Ecto neural progenitor cell (in vitro differentiated cells): ENCODE measurements at places on chromosomes 2 and 18.

DNA sequence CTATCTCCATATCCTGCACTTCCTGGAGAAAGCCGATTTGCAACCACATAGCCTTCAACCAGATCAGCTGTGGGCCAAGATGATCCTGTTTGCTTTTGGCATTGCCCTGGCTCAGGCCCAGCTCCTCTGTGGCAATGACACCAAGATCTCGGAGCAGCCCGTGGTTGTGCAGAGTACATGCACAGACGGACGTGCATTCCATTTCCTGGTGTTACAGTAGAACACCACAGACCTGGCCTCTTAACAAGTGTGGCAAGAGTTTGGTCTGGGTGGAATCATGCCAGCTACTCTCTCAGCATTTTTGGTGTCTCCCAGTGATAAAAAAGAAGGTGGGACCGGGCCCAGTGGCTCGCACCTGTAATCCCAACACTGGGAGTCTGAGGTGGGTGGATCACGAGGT lies 20.0 kb downstream of the MALT1 start:
- DNase-seq = no peak

- no peak for DNase-seq
Measured at GRCh38 chr2:196987649-196988364, 61.3 kb upstream of the PGAP1 start.

GRCh38 chr2:29223851-29224692 lies 108.9 kb downstream of the CLIP4 start:
- DNase-seq = no peak

- no peak for DNase-seq
Measured at GRCh38 chr18:68219872-68220271, 495.0 kb downstream of the TMX3 start.

GRCh38 chr2:220275454-220275853 lies 648.0 kb downstream of the SLC4A3 start:
- DNase-seq = no peak

DNA sequence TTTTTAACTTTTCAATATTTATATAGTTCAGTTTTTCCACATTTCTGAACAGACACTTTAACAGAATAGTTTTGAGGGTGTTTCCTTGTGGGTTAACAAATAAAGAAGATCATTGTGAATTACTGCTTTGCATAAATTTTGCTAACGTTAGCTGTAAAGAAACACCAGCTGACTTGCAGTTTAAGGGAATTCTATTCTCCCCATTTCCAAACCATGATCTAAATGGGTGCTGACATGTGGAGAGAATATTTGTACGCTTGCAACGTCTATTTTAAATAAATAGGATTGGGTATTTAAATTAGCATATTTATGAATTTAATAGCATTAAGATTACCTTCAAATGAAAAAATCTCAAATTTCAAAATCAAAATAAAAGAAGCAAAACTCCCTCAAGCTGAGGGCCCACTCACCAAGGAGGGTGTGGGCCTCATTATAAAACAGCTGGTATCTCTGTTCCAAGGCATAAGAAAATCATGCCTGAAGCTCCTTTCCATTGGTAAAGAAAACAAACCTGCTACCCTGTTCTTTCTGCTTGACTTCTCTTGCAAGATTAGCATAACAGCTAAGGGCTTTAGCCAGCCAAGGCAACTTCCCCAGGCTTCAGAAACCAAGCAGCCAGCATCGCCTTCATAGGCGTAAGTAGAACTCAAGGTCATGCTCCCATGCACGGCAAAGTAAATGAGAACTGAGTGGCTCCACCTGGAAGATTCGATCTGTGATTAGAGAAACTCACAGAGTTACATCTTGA lies 3.2 kb downstream of the MRO start:
- no peak for DNase-seq

DNA sequence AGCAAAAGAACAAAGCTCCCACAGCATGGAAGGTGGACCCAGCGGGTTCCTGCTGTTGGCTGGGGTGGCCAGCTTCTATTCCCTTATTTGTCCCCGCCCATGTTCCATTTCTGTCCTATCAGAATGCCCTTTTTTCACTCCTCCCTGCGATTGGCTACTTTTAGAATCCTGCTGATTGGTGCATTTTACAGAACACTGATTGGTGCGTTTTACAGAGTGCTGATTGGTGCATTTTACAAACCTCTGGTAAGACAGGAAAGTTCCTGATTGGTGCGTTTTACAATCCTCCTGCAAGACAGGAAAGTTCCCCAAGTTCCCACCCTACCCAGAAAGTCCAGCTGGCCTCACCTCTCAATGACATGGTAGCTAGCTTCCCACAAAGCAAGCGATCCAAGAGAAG lies 40.2 kb upstream of the UGP2 start:
- DNase-seq = no peak

DNA sequence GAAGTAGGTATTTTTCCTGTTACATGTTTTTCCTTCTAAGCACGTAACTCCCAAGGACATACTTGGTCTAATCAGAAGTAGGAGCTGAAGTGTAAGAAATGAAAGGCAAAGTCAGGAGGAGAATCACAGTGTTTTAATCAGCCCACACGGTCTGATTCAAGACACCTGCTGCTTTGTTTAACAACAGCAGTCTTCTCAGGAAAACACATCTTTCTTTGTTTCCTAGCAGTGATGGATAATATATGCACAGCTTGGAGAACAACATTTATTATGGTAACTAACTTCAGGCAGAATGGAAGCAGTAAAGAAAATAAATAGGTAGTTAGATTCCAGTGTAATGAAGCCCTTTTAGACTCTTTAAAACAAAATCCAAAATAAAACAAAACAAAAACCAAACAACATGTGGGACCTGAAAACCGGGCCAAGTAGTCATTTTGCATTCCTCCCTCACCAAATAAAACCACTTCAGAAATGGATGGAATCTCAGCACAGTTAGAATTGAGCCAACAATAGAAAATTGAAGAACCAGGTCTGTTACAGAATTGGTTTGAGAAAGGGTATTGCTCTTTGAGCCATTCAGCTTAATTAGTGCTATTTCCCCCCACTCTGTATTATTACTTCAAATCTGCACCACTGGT lies 61.1 kb upstream of the UGP2 start:
- no peak for DNase-seq

DNA sequence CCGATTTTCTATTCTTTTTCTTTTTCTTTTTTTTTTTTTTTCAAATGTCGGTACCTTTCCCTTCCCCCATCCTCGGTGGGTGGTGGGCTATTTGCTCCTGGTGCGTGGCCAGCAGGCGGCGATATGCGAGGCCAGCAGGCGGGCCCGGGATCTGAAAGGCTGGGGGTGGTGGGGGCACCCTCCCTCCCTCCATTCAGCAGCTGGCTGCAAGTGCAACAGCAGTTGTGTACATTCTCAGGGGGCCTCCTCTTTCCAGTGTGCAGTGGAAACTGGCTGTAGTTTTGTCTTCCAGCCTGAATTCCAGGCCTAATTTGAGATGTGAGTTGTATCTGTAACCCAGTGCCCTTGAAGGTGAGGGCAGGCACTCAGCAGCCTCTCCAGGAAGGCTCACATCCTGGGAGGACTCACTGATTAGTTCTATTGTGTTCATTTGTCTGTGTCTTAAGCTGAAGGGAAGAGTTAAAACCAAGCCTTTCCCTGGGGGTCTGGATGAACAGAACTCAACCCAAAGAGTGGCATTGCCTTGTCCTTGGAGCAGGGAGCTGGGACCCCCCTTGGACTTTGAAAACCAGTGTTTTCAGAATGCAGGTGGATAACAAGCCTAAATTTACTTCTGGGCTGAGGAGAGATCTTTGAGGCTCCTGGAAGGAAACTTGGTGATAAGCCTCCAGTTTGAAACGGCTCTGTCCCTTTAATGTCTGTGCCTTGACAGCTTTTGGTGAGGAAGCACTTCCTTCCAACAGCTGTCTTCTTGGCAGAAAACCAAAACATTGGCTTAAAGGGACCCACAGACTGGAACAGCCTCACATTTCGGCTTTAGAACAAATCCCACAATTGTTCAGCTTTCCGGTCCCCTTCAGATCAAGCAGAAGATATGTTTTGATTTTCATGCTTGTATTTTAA lies 3.3 kb downstream of the MYCN start:
- peak; percentile 82 for DNase-seq

DNA sequence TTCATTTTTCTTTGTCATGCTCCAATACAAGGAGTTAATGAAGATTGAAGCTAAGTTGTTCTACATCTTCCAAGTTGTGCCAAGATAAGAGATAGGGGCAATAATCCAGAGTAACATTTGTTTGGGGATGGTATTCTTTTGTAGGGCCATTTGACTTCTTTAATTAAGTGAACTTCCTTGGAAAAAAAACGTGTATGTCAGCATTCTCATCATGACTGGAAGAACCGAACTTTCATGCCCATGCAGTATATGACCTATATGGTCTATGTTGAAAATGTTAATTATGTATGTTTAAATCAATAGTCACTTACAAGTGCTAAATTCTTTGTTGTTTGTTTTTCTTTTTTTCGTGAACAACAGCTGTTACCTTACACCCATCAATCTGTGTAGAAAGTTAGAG lies 319.5 kb upstream of the LRRTM1 start:
- DNase-seq = no peak

DNA sequence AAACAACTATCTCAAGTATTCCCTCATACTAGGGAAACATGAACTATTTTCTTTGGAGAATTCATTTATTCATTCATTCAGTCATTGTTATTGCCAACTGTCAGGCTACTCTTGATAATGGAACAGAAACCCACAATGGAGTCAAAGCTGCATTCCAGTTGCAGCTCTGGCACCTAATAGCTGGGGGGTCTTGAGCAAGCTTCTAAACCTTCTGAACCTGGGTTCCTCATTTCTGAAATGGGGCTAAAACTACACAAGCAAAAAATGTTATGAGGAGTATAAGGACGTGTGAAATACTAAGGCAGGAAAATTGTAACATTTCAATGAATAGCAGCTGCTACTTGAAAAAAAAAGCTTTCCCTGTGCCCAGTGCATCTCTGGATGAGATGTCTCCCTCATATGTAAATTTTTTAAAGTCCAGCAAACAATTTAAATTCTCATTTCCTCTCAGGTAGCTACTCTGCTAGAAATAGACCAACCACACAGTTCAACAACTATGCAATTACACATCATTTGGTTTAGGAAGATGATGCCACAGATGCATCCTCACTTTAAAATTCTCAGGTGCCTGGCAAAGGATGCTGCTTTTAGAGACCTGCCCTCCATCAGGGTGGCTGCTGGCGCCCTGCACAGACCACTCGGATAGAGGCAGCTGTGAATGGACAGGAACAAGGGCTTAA lies 38.5 kb downstream of the SPRED2 start:
- DNase-seq = no peak

DNA sequence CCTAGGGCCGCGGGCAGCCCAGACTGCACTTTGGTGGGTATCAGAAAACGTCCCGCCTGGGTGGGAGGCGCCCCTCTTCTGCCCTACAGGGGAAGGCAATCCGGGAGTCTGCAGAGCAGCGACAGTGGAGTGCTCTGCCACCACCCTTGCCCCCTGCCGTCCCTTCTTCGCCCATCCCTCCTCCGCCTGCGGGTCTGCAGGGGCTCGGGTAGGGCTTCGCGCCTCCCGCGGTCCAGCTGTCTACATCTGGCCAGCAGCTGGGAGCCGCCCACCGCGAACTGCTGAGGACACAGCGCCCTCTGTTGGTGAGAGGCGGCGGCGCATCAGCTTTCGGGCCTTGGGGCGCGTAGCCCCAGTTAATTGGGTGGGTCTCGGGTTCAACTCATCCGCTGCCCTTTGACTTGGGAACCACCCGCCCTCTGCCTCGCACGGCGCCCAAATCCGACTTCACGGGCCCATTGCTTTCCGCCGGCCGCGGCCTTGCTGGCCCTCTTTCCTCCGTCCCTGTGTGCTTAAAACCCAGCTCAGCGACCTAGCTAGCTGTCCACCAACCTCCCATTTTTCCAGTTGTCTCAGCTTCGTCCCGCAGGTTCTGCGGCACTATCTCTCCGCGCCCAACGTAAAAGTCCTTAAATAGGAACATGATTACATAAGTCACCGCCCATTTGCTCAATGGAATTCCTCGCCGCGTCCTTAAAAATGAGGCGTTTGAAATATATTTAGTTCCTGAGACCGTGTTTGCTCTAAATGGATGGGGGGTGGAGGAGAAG lies 17.6 kb downstream of the WNT10A start:
- DNase-seq = peak; percentile 91

DNA sequence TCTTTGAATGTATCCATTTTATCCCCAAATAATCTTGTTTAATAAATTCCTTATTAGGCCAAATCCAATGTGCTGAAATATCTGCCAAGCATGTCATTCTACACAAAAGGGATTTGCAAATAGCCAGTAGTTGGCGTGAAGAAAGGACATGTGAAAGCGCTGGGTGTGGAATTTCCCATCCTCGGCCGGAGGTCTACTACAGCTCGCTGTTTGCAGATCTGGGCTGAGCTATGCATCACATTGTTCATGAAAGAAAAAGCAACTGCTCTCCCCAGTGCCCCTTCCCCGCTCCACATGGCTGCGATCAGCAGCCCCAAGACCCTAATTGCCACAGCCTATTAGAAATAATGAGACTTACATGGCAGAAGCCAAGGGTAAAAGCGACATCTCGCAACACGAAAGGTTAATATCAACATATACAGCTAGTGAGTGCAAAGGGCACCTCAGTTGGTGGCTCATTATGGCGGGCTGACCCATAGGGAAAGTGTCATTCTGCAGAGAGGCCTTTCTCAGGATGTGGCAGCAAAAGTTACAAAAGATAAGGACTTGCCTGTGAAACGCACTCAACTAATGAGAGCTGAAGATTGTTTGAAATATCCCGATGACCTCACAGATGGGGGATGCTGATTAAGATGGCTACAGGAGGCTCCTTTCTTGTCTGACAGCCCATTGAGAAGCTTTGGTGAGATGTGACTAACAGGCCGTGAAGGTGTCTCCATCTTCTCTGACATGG lies 126.9 kb upstream of the CYP1B1 start:
- no peak for DNase-seq

GRCh38 chr2:23533338-23533695 lies 148.3 kb downstream of the KLHL29 start:
- DNase-seq = no peak

DNA sequence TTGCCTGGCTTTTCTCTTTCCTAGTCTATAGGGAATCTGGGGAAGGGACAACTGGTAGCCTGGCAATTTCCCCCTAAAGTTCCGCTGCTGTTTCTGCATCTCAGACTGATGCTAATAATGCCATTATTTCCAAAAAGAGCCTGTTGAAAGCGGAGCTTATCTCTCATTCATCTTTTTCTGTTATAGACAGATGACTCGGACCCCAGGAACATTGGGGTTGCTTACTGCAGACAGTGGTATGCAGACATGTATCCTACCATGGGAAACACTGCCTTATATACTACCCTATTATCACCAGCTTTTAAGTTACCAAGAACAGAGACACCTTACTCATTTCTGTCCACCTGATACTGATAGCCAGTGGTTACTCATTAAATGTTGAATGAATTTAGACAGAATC lies 15.3 kb downstream of the ETAA1 start:
- no peak for DNase-seq

DNA sequence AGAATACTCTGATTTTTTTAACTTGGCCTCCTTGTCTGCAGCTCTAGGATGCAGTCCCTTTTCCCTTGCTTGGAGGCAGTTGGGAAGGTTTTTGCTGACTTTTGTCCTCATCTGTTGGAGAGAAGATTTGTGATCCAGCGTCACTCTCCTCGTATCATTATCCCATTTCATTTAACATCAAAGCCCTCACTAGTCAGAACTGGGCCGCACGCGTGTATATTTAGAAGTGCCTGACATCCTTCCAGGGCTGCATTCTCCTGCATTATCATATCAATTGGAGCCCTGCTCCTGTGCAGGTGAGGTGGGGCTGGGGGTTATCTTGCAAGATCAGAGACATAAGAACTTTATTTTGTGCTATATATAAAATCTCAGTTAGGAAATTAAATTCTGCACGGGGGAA lies 435.1 kb upstream of the HS6ST1 start:
- DNase-seq = peak; percentile 29

GRCh38 chr18:47779381-47779780 lies 151.1 kb downstream of the SMAD2 start:
- no peak for DNase-seq
